Inflammatory macrophage treated with lipopolysaccharide for 4 hours (primary cell): ENCODE measurements at places on chromosomes 1 and 21.

GRCh38 chr1:186700722-186701121 lies 20.5 kb upstream of the PTGS2 start:
- DNase-seq: no peak

- no peak for DNase-seq
Observed at GRCh38 chr21:26280775-26281174, 110.2 kb upstream of the APP start.

DNA sequence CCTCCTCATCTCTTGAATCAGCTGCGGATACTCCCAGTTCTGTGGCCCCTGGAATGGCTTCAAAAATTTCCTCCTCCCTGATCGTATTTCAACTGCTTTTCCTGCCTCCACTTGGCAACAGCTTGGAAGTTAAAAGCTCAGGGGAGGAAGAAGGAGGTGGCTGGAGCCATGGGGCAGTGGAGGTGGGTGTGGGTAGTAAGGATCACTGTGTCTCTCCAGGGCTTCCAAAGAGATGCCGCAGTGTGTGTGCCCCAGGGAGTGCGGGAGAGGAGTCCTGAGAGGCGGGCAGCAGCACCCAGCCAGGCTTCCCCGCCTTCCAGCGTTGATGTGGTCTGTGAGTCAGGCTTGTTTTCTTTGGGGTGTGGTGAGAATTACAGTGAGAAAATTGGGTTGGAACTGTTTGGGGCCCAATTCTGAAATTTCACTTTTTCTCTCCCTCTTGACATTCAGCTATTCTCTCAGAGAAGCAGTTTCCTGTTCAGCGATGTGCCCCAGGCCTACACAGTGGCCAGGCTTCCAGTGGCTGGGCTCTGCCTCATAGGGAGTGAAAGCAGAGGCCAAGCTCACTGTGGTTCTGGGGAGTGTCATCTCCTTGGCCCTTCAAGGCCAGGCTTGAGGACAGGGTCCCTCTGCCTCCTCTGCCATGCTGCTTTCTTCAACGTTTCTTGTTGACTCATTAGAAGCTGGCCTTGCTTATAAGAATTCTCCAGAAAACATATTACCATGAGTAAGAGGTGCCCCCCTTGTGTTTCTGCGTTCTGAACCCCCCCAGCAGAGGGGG lies 69.0 kb downstream of the PGM1 start:
- DNase-seq: no peak

GRCh38 chr1:96291468-96291867 lies 430.1 kb upstream of the PTBP2 start:
- DNase-seq: no peak

GRCh38 chr1:1058921-1059493 lies 15.1 kb downstream of the RNF223 start:
- DNase-seq: no peak

DNA sequence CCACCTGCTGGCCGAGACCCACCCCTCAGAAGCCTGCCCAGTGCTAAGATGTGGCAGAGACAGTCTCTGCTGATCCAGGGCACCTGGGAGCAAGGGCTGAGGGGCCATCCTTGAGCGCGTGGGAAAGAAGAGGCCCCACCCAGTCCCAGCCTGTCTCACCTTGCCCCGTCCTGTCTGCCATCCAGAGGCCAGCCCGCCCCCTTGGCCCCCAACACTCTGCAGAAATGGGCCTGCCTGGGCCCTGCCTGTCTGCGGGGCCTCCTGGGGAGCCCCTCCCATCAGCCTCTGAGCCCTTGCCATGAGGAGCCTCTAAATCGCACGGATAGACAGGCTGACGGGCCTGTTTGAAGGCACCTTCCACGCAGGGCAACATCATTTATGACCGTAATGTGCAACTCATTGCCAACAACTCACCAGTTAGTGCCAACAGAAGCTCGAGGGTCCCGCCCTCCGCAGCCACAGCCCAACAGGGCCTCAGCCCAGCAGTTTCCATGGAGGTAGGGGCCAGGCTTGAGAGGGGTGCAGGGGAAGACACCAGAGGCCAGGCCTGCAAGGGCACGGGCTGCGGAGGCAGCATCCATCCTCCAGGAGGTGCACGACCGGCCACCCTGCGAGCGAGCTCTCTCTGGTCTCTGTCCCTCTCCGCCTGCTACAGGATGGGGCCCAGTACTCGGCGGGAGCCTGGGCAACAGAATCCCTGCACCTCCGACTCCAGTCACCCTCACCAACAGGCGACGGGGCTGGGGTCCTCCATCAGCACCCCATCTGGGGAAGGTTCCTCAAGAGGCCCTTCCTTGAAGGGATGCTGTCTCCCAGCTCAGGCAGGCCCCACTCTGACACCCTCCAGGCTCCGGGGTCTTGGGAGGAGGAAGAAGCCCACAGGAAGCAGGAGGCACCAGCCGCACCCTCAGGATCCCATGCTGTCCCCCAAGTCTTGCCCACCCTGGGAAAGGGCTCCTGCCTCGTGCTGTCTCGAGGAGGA lies 78.0 kb downstream of the MEGF6 start:
- no peak for DNase-seq

- DNase-seq: no peak
Observed at GRCh38 chr1:56965191-56965590, 624 bp downstream of the C8B start.

DNA sequence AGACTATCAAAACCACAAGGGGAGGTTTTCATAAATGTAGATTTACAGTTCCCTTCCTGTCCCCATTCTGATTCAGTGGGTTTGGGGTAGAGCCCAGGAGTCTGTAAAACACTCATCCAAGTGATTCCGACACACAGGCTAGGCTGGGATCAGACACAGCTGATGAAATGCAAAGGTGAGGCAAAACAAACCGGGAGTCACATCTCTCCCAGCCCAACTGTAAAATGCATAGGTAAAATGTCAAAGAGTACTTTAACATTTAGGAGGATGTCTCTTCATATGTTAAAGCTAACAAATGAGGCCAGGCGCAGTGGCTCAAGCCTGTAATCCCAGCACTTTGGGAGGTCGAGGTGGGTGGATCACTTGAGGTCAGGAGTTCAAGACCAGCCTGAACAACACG lies 45.0 kb downstream of the ZNF281 start:
- DNase-seq: no peak

GRCh38 chr1:202233804-202234203 lies 40.2 kb downstream of the LGR6 start:
- no peak for DNase-seq

DNA sequence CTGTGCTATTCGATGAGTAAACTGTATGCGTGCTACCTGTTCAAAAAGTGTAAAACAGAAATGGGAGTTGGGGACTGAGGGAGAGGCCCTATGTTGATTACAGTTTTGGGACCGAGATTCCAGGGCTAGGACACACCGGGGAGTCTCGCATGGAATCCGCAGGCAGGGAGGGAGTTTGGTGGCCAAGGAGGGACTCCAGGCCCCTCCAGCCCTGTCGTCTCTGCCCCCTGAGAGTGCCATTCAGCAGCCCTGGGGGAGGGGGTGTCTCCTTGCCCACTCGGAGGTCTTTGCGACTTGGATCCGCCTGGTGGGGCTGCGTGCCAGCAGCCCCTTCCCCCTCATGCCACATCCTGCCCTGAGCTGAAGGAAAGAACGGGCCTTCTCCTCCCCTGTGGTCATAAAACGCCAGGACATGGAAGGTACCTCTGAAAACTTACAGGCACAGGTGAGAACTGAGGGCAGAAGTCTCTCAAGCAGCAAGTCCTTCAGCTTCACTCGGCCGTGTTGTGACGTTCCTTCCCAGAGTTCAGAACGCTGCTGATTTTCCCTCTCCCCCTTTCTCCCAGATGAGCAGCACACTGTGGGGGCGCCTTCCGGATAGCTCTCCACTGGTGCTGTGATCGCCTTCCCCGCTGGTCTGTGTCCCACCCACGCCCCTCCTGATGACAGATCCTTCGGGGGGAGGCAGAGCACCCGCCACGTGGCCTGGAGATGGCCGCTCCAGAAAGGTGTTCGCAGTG lies 141.4 kb downstream of the PEX14 start:
- DNase-seq: no peak

- DNase-seq: no peak
Observed at GRCh38 chr1:85121744-85122143, 73.4 kb upstream of the MCOLN3 start.

- no peak for DNase-seq
Observed at GRCh38 chr1:5927506-5928370, 64.5 kb downstream of the NPHP4 start.

- no peak for DNase-seq
Observed at GRCh38 chr1:93739472-93739871, 57.8 kb upstream of the BCAR3 start.

DNA sequence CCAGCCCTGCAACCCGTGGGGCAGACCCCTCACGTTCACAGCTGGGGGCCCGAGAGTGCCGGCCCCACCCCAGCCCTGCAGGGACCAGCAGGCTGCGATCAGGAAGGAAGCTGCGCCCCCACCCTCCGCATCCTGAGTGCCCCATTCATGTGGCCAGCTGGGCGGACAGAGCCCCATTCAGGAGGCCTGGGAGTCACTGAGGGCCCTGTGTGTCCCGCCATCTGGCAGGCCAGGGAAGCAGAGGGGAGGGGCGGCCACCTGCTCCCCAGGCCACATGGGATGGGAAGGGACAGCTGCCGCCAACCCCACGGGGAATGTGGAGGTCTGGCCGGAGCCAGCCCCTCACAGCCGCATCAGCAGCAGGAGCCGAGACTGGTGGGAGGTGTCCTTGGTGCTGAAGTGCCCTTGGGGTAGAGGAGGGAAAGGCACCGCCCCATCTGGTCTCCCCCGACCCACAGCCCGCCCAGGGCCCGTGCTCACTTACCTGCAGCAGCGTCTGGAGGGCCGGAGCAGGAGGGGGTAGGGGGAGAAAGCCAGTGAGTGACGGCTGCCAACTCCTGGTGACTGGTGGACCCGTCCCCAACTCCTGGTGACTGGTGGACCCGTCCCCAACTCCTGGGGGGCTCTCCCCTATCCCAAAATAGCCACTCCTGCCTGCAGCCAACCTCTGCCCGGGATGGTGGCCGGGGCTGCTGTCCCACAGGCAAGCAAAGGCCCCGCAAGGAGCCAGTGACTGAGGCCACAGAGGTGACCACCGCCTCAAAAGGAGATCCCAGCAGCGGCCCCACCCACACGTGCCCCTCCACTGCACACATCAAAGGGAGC lies 8.7 kb downstream of the ACAP3 start:
- no peak for DNase-seq

DNA sequence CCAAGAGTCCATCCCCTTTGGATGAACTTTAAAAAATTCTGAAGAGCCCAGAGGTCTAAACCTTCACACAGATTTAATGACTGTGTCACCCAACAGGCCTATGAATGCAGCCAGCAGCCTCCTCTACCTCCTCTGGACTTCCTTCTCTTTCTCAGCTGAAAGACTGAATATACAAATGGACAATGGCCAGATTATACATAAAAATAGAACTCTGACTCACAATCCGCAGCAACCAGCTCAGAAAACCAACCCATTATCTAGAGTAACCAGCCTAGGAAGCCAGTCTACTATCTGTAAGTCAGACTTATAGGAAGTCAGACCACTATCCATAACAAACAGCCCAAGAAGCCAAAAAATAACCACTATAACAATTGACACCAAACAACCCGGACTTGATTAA lies 224.5 kb downstream of the ASTN1 start:
- DNase-seq: no peak

DNA sequence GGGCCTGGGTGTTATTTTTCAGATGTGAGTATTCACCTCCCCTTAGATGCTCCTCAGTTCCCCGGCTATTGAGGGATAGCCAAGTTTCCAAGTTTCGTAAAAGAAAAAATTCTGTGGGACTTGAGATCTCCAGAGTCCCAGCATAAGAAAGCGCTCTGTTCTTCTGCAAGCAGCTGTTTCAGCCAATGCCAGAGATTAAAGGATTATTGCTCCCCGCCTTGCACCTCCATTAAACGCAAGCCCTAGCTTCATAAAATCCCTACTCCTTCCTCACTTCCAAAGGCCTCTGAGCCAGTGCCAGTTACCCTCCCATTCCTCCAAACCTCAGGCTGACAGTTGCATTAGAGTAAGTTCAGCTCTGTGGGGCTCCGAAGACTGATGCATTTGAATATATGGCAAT lies 56.4 kb downstream of the CHIA start:
- DNase-seq: no peak

- no peak for DNase-seq
Observed at GRCh38 chr1:15408890-15409387, 749 bp upstream of the EFHD2 start.

DNA sequence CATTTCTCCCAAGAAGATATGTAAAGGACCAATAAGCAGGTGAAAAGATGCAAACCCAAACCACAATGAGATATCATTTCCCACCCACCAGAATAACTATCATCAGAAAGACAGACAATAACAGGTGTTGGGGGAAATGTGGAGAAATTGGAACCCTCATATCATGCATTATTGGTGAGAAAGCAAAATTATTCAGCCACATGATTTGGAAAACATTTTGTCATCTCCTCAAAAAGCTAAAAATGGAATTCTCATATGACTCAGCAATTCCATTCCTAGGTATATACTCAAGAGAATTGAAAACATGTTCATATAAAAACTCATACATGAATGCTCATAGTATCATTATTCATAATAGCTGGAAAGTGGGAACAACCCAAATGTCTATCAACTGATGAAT lies 25.1 kb upstream of the RNF186 start:
- DNase-seq: no peak

GRCh38 chr1:35436078-35436477 lies 121.1 kb downstream of the KIAA0319L start:
- DNase-seq: no peak

DNA sequence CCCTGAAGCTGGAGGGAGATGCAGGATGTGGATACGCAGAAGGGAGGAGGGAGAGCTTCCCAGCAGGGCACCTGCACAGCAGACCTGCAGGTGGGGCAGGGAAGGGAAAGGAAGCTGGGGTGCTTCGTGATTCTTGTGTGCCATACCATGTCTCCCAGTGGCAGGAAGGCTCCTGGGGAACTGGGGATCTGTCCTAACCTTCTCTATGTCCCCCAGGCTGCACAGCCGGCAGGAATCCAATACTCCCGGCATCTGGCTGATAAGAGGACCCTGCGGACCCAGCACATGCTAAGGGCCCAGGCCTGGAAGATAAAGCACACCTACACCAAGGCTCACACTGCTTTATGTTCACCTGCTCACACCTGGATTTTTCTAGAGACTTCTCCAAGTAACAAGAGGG lies 79.4 kb downstream of the ITPKB start:
- no peak for DNase-seq

- DNase-seq: peak; percentile 82
Observed at GRCh38 chr1:110668549-110668948, 6.2 kb downstream of the KCNA3 start.

- peak; percentile 21 for DNase-seq
Observed at GRCh38 chr1:110002695-110003094, 18.1 kb downstream of the AHCYL1 start.

DNA sequence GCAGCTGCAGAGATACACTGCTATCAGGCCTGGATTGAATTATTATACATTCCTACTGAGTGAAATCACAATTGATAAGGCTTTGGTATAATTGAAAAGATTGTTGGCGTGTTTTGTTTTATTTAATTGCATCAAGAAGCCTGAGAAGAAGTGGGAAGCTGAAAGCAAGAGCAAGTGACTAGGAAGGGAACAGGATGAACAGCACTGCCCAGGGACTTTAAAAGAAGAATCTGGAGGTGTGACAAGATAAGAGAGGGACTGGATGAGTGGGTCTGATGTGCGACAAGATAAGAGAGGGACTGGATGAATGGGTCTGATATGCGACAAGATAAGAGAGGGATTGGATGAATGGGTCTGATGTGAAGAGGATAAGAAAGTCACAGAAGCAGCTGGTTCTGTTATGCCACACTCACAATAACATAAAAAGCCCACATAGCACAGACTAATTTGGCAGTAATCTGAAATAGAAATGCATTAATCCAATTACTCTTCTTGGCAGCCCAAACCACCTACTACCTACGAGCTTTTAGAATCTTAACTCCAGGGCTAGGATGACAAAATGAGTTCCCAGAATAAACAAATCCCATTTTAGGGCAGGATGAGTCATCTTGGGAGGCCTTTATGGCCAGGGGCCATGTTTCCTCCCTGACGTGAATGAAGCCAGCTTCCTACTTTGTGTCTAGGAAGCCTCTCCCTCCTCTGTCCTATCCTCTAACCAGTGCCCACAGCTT lies 129.7 kb downstream of the DUSP10 start:
- DNase-seq: no peak
